ENCODE measurements at places on chromosomes 11 and 22.

DNA sequence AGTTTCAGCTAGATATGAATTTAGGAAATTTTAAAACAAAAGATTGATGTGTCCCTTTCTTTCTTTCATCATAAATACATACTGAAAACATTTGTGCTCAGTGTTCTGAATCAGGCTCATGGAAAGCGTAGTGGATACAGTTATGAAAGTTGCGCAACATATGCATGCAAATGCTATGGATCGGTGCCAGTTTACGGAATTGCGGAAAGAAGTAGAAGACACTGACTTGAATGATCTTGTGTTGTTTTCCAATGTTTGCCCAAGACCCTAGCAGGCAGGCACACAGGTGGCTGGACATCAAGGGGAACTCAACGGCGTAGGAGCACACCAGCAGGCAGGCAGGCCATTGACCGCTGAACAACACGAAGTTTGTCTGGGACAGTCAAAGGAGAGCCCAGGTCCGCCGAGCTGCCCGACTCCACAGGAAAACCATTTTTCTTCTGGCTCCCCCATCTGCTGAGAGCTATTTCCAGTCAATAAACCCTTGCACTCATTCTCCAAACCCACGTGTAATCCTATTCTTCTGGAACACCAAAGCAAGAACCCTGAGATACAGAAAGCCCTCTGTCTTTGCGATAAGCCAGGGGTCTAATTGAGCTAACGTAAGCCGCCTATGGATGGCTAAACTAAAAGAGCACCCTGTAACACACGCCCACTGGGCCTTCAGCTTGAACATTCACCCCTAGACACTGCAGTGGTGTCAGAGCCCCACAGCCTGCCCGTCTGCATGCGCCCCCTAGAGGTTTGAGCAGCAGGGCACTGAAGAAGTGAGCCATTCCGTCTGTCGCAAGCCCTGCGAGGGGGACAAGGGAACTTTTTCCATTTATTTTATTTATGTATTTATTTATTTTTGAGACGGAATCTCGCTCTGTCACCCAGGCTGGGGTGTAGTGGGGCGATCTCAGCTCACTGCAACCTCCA, 7.4 kb upstream of the BIRC3 start:
- no peak for DNase-seq

- no peak for DNase-seq
Observed at GRCh38 chr11:104997288-104997687, 25.7 kb downstream of the CASP5 start.

DNA sequence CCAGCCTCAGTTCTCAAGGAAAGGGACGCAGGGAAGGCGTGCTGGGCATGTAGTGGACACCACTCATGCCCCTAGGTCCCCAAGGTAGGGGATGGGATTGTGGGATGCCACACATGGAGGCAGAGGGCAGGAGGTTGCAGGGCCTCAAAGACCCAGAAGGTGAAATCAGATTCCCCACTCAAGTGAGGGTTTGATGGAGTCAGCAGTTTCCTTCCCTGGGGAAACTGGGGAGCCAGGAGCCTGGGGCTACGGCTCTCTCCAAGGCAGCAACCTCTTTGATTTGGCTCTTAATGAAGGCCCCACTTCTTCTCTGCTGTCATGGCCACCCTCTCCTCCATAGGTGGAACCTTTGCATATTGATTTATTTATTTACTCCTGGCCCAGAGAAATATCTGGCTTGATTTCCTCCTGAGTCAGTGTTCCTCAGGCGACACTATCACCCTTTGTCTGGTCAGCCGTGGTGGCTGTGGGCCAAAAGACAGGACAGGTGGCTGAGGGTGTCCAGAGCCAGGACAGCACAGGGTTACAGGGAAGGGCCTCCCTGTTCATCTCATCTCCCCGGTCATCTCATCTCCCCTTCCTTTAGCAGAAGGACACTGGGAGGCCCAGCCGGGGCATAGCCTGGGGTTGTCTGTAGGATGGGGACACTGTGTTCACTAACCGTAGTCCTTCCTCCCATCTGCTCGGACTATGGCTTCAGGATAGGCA, 9.6 kb downstream of the GNAZ start:
- DNase-seq, result no peak

GRCh38 chr11:82859750-82860149, 40.5 kb downstream of the PRCP start:
- no peak for DNase-seq

- DNase-seq, result no peak
Observed at GRCh38 chr11:102234779-102235439, 82.4 kb upstream of the BIRC3 start.

DNA sequence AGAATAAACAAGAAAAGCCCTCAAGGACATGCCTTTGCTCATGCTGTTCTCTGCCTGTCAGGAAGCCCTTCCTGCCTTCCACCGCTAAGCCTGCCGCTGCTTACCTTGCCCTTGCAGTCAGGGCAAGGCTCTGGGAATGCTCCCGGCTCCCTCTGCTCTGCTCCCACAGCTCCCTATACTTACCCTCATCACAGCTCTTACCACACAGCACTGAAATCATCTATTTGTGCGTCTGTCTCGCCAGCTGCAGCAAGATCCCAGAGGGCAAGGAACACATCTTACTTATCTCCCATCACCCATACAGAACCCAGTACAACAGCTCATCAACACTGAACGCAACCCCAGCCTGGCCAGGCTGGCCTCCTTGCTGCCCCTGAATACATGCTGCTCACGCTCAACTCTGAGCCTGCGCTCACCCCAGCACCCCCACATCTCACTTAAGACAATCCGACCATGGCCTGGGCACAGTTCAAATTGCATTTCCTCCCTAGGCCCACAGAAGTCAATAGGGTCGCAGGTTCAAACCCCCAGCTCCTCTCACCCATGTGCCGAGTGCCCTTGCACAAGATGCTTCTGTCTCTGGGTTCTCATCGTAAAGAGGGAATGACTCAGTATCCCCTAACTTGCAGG, 161.8 kb downstream of the IGLL1 start:
- no peak for DNase-seq

DNA sequence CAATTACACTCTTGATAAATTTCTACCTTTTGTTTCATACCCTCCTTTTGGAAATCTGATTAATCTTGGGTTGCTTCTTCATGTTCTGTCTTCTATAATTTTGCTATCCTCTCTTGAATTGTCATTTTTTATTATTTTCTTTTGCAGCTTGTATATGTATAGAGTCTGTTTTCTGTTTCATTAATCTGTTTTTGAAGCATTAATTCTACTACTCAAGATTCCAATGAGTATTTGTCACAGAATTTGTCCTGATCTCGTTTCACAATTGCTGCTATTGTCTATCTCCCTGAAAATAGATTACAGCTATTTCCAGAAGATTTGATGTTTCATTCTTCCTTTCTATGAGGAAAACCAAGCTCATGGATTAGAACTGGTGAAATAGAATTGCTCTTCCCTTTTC, 406.1 kb downstream of the DYNC2H1 start:
- no peak for DNase-seq

DNA sequence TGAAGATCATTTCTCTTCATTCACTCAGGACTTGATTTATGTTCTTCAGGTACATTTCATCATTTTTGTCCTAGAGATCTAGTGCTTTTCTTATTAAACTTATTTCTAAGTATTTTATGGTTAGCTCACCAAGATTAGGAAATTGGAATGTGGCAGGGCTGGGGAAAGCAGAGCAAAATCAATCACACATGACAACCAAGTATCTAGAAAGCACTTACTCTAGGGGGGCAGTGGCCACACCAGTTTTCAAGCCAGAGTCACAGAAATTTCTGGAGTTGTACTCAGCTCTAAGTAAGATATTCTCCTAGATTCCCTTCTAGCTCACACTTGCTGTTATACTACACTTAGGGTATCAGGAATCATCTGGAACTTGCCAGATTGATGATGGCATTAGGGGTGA, 33.3 kb upstream of the MYEOV start:
- no peak for DNase-seq

- DNase-seq, result peak; percentile 23
Observed at GRCh38 chr11:111460856-111461255, 51.3 kb downstream of the BTG4 start.

DNA sequence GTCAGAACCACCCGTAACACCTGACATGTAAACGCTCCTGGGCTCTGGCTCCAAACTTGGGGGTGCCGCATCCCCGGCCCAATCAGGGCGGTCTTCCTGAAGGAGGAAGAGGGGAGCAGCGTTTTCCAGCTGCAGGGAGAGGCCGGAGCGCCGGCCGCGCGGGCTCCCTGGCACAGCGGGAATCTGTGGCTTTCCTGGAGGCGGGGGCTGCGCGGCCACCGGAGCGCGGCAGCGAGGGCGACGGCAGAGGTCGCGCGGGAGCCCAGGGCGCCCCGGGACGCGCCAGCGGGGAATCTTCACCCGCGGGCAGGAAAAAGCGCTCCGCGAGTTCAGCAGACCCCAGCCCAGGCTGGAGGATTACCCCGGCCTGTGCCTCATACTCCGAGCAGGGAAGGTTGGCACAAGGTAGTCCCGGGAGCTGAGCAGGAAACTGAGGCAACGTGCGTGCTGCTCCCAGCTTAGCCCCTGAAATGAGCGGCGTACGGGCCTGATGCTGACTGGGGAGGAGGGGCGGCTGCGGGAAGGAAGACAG, 600 bp upstream of the ESAM start:
- no peak for DNase-seq

GRCh38 chr11:3108183-3108721, 51.0 kb upstream of the CARS1 start:
- no peak for DNase-seq

DNA sequence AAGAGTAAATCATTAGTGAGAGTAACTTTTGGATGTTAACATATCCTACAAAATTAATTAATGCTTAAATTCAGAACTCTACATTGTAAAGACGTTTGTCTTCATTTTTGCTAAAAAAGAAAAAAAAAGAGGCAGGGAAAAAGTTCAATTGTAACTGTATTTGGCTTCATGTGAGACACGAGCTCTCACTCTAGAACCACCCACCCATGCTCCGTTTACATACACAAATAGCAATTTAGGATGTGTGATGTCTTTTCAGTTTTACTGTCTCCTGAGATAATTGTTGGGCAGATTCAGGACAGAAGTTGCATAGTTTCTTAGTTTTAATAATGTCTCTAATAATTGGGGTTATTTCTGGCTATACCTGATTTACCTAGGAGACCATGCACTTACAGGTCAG, 248.6 kb downstream of the AASDHPPT start:
- DNase-seq, result no peak

DNA sequence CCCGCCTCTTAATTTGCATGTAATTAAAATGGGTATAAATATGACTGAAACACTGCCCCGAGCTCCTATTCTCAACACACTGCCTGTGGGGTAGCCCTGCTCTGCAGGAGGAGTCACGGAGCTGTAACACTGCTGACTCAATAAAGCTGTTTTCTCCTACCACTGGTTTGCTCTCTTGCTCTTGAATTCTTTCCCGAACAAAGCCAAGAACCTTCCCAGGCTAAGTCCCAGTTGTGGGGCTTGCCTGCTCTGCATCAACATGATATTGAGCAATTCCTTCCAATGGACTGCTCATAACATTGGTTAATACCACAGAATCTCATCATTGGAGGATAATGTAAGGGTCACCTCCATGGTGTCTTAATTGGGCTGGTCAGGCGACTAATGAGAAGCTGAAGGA, 114.4 kb downstream of the FBXO7 start:
- no peak for DNase-seq

- DNase-seq, result no peak
Observed at GRCh38 chr11:1458340-1459218, 28.0 kb downstream of the MOB2 start.

GRCh38 chr22:44889255-44889878, 120.4 kb downstream of the PHF21B start:
- no peak for DNase-seq

GRCh38 chr11:119120639-119121007, 757 bp upstream of the HINFP start:
- DNase-seq, result peak; percentile 36

DNA sequence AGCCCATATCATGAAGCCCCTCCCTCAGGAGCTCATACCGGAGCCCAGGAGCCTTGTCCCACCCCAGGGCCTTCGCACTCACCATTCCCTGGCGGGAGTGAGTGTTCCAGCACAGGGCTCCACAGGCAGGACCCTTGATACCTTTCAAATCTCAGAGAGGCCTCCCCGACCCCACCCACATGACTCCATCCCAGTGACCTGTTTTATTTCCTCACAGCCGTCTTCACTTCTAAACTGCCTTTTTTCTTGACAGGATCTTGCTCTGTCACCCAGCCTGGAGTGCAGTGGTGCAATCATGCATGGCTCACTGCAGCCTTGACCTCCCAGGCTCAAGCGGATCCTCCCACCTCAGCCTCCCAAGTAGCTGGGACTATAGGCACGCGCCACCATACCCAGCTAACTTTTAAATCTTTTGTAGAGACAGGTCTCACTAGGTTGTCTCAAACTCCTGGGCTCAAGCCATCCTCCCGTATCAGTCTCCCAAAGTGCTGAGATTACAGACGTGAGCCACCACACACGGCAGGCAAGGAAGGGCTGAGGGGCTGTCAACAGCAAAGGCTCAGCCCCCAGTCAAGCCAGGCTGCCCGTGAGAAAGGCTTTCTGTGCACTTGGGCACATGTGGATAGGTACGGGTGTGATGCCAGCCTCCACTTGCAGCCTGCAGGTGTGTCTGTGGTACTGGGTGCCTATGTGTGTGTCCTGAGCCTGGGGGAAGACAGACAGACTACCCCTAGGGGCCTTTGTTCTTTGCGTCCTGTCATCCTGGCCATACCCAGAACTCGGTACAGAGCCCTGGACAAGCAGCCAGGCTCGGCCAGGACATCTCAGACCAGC, 9.3 kb downstream of the RPL3 start:
- no peak for DNase-seq

DNA sequence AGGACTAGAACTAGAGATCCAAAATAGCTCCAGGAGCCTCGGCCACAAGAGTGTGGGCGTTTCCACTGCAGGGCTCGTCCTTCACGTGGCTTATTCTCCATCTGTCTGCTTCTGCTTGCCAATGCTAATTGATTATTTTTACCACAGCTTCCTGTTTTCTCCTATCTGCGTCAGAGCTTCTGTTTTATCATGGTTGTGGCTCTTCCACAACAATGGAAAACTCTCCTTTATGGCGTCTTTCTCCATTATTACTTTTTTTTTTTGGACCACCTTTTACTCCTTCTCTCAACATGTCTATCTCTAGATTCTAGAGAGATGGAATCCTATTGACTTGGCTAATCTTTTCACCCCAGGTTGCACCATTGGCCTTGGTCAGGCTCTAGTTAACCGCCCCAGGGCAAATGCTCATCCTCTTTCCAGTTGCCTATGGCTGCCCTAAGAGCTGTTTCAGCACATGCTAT, 25.9 kb downstream of the CAT start:
- DNase-seq, result no peak

GRCh38 chr11:2804701-2805387, 80.7 kb downstream of the CDKN1C start:
- no peak for DNase-seq

- no peak for DNase-seq
Observed at GRCh38 chr11:88508759-88509581, 171.4 kb upstream of the CTSC start.

GRCh38 chr11:83252941-83253340, 33.2 kb downstream of the CCDC90B start:
- no peak for DNase-seq

- no peak for DNase-seq
Observed at GRCh38 chr11:120197251-120197891, 13.5 kb upstream of the OAF start.

GRCh38 chr11:34263441-34264091, 94.2 kb downstream of the ABTB2 start:
- DNase-seq, result peak; percentile 62

GRCh38 chr11:68963779-68964178, 17.0 kb downstream of the MRGPRD start:
- no peak for DNase-seq

Data from NCI-H2081 (cell line).